ENCODE measurements at places on chromosomes 16 and 17.
A peak's percentile ranks its signal among the peaks of the same experiment; 100 is the strongest.

GRCh38 chr17:34763728-34764665, 184.6 kb downstream of the TMEM132E start:
- no peak for DNase-seq

GRCh38 chr16:86502856-86503748, 7.2 kb upstream of the FOXF1 start:
- DNase-seq: no peak

GRCh38 chr17:37117373-37118142, 168.8 kb downstream of the AATF start:
- no peak for DNase-seq

- no peak for DNase-seq
Measured at GRCh38 chr16:66943426-66944053, 8.2 kb downstream of the CES2 start.

DNA sequence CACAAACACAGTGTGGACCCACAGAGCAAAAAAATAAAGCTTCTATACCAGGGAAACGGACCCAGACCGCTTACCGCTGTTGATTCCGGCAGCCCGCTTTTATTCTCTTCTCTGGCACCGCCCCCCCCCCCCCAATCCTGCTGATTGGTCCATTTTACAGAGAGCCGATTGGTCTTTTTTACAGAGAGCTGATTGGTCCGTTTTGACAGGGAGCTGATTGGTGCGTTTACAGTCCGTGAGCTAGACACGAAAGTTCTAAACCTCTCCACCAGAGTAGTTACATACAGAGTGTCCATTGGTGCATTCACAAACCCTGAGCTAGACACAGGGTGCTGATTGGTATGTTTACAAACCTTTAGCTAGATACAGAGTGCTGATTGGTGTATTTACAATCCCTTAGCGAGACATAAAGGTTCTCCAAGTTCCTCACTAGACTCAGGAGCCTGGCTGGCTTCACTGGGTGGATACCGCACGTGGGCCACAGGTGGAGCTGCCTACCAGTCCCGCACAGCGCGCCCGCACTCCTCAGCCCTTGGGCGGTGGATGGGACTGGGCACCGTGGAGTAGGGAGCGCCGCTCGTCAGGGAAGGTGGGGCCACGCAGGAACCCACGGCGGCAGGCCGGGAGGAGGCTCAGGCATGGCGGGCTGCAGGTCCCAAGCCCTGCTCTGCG, 92.4 kb downstream of the HAPSTR1 start:
- no peak for DNase-seq

DNA sequence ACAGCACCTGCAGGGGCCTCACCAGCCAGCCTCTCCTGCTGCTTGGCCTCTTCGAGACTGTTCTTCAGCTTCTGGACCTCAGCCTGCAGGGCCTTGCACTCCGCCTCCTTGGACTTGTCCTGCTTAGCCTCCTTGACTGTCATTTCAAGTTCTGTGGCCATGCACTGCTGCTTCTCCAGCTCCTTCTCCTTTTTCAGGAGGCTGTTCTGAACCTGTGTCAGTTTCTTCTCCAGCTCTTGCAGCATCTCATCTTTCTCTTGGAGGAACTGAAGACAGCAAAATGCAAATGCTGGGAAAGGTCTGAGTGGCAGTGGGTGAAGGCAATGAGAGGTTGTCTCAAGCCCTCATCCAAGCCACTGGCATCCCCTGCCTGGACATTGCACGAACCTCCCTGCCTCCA, 39.1 kb downstream of the DHX38 start:
- DNase-seq: no peak

DNA sequence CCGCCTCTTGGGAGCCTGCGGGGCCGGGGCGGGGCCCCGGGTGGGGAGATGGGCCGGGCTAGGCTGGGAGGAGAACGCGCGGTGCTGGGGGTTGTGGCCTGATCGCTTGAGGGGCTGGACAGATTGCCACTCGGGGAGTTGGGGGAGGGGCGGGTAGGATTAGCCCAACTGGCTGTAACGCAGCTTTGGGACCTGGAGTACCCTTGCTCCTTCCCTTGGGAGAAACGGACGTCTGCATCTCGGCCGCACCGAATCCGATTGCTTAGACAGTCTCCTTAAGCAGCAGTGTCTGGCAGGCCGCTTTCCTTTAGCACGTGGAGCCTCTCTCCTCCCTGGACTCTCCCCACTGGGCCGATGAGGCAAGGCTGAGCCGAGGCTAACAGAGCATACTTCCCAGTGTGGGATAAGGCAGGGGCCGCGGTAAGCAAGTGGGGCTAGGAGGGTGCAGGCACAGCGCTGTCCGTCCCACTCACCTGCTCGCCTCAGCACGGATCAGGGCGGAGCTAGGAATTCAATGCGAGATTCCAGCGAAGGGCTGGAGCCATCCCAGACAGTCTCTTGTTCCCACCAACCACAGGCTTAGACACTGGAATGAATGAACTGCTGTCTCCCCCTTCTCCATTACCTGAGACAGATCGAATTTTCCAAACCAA, 540 bp upstream of the ACLY start:
- no peak for DNase-seq

GRCh38 chr17:76833034-76833644, 35.1 kb upstream of the MGAT5B start:
- no peak for DNase-seq

GRCh38 chr17:67047382-67047781, 3.0 kb downstream of the CACNG1 start:
- no peak for DNase-seq

DNA sequence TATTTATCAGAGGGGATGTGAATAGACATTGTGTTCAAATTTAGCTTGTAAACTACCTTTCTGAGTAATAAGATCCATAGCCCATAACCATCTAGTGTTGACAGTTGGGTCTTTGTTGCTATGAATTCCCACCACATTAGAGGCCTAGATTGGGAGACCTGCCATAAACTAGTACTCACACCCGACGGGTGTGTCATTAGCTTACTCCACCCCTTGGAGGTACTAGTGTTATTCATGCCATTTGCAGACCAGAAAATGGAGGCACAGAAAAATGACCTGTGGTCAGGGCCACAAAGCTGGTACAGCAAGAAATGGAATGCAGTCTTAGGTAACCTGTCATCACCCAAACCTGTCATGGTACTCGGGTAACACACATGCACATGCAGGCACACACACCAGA, 41.3 kb upstream of the BCAR1 start:
- no peak for DNase-seq

GRCh38 chr16:66549284-66550131, at the start of gene TK2:
Gene TK2, minus strand, starts transcription at chr16:66550122. Its CDS starts 61 bp downstream, at chr16:66550061.
- DNase-seq: peak; percentile 88

DNA sequence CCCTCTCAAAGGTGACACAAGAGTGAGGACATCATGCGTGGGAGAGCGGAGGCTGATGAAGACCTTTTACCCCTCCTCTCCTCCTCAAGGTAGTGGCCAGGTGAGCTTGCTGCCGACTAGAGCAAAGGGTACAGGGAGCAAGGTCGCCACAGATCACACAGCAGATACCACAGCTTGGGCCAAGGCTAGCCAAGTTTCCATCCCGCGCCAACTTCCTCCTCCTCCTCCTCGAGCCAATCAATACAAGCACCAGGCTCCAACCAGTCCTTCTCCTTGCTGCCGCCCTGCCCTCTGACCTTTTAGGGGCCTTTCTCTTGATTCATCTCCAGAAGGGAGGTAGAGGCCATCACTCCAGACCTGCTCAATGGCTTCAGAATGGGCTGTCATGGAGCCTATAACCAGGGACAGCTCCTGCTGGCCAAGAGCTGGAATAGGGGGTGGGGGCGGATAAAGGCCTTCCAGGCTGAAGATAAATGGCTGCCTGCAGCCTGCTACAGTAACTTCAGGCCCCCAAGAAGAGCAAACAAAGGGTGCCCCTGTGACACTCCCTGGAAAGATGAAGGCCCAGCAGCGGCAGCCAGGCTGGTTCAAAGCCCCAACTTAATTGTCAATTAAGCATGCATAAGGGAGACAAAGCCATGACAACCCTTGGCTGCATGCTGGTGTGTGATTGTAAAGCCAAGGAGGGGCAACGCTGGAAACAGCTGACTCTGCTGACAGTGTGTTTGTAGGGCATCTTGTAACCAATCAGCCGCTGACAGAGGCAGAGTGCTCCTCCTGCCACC, 17.8 kb downstream of the HNF1B start:
- no peak for DNase-seq

GRCh38 chr16:86133847-86134375, 234.9 kb downstream of the IRF8 start:
- DNase-seq: no peak

DNA sequence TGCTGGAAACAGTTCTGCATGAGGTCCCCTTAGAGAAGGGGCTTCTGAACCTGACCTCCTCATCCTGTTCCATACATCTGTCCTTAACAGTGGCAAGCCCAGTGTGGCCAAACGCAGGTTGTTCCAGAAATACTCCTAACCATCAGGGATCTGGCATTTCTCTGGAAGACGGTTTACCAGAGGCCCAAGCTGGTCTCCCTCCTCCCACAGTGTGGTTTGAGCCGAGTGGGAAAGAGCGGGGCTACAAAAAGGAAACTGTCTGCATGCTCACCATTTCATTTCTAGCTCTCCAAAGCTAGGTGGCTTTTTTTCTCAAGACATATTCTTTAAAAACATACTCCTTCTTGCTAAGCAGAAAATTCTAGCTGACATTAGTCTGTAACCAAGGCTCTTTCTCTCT, 6.0 kb downstream of the MXRA7 start:
- DNase-seq: no peak

DNA sequence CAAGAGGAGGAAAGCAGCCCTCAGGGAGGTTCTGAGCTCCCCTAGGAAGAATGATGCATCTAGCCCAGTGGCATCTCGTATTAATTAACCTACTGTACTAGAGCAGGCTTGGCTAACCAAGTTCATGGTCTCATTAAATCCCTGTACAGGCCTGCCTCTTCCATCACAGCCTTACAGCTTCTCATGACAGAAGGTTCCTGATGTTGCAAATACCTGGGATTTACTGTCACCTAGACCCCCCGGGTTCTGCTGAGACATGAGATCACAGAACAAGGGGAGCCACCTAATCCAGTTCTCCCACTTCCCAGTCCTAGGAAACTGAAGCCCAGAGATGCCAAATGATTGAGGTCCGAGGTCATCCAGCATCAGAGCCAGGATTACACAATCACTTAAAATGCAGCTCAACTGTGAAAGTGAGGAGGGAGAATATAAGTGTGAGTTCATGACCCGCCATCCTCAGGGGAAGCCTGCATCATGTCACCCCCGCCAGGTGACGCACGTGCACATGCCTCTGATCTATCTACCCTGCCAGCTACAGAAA, 23.9 kb downstream of the ACLY start:
- DNase-seq: no peak

DNA sequence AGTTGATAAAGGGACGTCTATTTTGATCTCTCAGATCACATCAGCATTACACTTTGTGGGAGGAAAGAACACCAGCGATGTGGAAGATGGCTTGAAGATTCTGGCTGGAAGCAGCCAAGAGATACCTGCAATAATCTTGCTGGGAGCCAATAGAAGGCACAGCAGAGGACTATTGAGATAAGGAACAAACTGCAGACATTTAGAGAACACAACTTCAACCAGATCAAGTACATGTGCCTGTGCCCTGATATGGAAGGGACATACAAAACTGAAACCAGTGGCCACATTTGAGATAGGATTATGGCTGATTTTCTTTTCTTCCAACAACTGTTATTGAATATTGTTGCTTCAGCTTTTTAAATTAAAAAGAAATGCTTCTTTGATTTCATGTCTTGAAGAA, 18.6 kb upstream of the PSMD7 start:
- no peak for DNase-seq

GRCh38 chr16:89103781-89104180, 10.1 kb downstream of the ACSF3 start:
- no peak for DNase-seq

- no peak for DNase-seq
Measured at GRCh38 chr16:87041286-87041685, 275.9 kb downstream of the C16orf95 start.

DNA sequence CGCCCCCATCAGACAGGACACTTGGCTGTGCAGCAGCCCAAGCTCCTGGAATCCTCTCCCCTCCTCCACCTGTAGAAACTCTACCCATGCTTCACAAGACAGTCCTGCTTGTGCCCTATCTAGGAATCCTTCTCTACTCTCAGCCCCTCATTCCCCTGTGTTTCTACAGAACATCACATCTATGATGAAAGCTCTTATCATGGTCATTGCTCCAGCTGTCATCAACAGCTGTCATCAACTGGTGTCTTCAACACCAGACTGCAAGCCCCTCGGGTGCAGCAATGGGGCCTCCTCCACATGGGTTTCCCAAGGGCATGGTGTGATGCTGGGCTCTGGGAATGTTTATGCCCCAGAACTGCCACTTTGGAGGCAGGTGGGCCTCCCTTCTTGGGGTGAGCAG, 21.1 kb upstream of the CDRT4 start:
- no peak for DNase-seq

DNA sequence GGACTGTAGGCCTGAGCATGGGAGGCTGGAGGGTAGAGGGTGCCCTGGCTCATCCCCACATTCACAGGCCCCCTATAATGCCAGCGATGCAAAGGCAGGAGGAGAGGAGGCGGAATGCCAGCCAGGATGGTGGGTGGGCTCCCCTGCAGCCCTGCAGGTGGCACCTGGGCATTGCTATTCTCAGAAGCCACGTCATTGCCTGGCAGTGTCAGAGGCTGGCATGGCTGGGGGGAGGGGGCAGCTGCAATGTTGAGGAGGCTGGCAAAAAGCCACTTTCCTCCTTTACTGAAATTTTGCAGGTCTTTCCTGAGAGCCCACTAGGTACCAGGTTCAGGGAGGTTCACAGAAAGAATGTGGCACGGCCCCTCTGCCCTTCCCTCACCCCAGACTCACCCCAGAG, 36.2 kb downstream of the RAB11FIP4 start:
- no peak for DNase-seq

GRCh38 chr16:71712501-71712900, 12.0 kb downstream of the PHLPP2 start:
- no peak for DNase-seq

DNA sequence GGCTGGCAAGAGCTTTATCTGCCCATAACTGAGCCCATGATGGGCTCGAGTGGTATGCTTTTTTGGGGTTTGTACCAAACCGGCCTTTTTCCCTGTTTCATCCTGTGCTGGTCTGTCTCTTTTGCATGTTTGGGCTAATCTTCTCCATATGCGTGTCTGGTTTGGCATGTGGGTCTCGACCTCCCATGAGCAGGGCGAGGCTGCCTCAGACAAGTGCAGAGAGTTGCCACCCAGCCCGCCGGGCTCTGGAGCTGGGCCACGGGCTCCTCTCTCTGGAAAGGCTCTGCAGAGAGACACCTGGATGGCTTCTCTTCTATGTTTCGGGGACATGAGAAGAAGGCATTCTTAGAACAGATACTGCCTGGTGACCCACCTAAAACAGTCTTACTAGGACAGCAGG, 67.8 kb upstream of the TBX2 start:
- DNase-seq: no peak

GRCh38 chr16:59573528-59574271, 839.6 kb upstream of the GOT2 start:
- DNase-seq: no peak

- no peak for DNase-seq
Measured at GRCh38 chr17:81502471-81503017, 10.1 kb downstream of the ACTG1 start.

- no peak for DNase-seq
Measured at GRCh38 chr17:62793919-62794665, 14.0 kb downstream of the MARCHF10 start.

DNA sequence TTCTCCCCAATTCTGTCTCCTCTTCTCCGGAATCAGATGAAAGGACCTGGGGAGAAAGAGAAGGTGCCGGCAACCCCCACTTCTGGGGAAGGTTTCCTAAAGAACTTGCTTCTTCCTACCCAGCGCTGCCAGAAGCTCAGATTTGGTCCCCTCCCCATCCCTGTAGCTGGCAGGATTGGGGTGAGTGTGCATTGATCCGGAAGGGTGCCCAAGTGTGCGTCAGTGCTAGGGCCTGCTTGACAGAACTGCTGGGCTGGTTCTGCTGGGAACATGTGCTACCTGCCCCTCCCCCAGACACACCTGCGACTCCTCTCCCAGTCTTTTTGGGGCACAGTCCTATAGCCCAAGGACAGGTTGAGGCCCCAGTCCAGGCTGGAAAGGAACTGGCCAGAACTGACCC, 3.3 kb downstream of the ARL4D start:
- DNase-seq: no peak

All from NB4 (cell line).